ENCODE measurements at places on chromosomes 7 and 10.

DNA sequence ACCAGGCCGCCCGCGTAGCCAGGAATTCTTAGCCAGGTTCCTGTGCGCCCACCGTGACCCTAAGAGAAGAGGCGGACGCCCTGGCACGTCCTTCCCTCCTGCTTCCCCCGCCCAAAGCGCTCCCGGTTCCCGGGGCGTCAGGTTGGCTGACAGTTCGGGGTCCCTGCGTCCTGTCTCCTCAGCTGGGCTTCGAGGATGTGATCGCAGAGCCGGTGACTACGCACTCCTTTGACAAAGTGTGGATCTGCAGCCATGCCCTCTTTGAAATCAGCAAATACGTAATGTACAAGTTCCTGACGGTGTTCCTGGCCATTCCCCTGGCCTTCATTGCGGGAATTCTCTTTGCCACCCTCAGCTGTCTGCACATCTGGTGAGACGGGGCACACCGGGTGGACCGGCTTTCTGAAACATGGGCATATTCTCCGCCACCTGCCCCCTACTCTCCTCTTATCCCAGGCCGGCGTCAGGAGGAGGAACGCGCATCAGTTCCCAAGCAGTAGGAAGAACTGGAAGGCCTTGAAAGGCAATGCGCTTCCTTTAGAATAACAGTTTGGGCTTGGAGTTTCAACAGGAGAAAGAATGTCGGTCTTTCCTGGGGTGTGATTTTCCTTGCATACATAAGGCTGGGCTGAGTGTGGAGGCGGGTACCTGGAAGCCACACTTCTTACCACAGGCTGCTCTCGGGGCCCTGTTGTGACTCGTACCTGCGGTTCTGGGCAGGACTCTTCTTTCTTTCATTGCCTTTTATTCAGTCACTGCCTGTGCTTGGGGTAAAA lies 728 bp downstream of the CAV2 start:
- DNase-seq = peak; percentile 34

DNA sequence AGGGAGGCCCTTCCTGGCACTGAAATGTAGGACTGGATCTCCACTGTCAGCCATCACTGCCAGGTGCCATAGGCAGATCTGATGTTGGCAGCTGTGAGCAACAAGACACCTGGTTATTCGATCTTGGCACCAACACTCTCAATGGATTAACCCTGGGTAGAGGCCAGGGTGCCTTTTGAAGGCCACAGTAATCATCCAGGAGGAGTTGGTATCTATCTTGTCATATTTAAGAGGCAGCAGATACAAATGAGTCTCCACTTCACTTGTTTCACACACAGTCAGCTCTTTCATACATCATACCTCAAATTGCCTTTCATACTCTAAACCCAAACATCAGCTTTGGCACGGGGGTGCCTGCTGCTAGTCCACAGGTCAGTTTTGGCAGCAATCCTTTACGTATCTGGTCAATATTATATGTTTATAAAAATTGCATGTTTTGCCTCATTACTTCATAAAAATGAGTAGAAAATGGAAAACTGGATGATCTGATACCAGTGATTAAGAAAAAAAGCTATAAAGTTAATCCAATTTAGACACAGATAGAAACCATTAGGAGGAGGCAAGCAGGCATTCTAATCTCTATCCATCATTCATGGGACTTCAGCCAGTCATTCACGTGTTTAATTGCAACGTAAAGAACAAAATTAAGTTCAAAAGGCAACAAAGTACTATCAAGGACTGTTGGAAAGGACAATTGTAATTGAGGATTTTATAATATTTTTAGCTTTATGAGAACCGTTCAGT lies 12.7 kb upstream of the CACUL1 start:
- DNase-seq = no peak

DNA sequence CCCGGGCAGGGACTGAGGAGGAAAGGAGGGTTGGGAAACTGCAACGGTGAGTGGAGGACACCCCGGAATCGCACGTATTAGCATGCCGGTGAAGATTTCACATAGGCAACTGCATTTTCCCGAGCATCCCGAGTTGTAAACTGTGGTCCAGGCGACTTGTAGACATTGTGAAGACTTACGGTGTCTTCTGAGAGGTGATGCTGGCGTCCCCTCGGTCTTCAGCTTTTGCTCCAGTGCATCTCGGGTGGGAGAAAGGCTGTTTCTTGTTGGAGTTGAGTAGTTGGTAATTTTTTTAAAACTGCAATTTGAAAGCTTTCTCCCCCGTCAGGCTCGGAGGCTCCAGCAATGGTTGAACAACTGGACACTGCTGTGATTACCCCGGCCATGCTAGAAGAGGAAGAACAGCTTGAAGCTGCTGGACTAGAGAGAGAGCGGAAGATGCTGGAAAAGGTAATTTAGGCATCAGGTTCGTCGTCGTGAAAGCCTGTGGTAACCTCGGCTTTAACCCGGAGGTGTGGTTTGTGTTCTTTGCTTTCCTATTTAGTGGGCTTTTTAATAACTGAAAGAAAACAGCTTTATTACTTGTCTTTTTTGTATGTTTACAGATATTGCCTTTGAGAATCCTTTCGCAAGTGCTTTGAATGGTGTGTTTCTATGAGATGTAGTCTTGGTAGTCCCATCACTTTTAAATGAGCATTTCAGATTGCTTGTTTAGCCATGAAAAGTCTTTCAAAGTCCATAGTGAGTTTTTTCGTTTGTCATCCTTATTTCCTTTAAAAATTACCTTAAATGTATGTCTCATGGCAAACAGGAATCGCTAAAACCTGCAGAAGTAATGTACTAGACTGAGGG lies 687 bp downstream of the HELLS start:
- DNase-seq = no peak

DNA sequence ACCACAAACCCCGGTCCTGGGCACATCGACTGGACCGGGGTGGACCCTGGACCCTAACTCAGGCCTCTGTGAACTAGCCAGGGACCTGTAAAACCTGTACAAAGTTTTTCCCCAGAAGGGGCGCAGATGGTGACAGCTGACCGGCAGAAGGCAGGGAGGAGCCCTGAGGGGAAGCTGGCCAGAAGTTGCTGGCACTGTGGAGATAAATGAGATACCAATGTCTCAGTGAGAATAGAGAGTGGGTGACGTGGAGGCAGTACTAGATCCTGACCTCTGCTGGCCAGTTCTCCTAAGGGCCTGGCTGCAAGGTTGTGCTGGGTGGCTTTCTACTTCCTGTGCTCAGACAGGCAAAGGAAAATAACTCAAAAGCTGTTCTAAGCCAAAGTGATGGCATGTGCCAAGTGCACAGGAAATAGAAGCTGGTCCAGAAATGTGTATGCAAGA lies 10.6 kb upstream of the TSPAN14 start:
- no peak for DNase-seq

- DNase-seq = no peak
Observed at GRCh38 chr10:21746118-21746517, 212.1 kb downstream of the MLLT10 start.

- no peak for DNase-seq
Observed at GRCh38 chr7:25430200-25430931, 202.1 kb upstream of the NPVF start.

- DNase-seq = no peak
Observed at GRCh38 chr7:9504678-9505077, 1071.3 kb downstream of the NXPH1 start.
